A549 treated with CORT108297 at 1 μM for 4 hours (cell line): ENCODE measurements at places on chromosomes 11 and 22. TPM values are rescaled to one million over a fixed set of nuclear protein-coding genes. Genes with fewer than 3 reads are reported as not detected.

Gene MAPK8IP2
- 2.7 to 4.3 TPM (median 4.0 TPM) in 5 replicates for total RNA-seq

Gene KRTAP5-7
- not detected in 5 replicates for total RNA-seq

Gene EHBP1L1
- 29.8 to 47.7 TPM (median 43.6 TPM) in 5 replicates for total RNA-seq

Gene P2RY2
- total RNA-seq: 8.5 to 12.8 TPM (median 11.4 TPM) in 5 replicates

Gene GPR83
- total RNA-seq: 0.03 to 0.08 TPM (median 0.05 TPM) in 5 replicates

Gene FOLR2
- total RNA-seq: not detected in 5 replicates

Gene RAC2
- 0.11 to 0.27 TPM (median 0.22 TPM) in 5 replicates for total RNA-seq

Gene PVALB
- total RNA-seq: not detected in 5 replicates

Gene ZNRF3
- 4.6 to 7.5 TPM (median 6.5 TPM) in 5 replicates for total RNA-seq

Gene OR52N4
- not detected in 5 replicates for total RNA-seq

Gene CSTF3
- total RNA-seq: 24.9 to 30.1 TPM (median 26.1 TPM) in 5 replicates

Gene DDTL
- 1.5 to 2.1 TPM (median 1.9 TPM) in 5 replicates for total RNA-seq

Gene PNPLA3
- total RNA-seq: 0.68 to 1.2 TPM (median 0.95 TPM) in 5 replicates

Gene PHLDA2
- 97.7 to 149 TPM (median 122 TPM) in 5 replicates for total RNA-seq

Gene SULT4A1
- not detected in 5 replicates for total RNA-seq

Gene C11orf86
- 38.8 to 74.1 TPM (median 60.3 TPM) in 5 replicates for total RNA-seq

Gene HTR3B
- total RNA-seq: not detected in 5 replicates

Gene TMPRSS4
- not detected in 5 replicates for total RNA-seq

Gene RAG2
- total RNA-seq: not detected in 5 replicates

Gene TPBGL
- total RNA-seq: 0.08 to 0.30 TPM (median 0.23 TPM) in 5 replicates

Gene TLCD5
- total RNA-seq: 5.1 to 8.7 TPM (median 7.2 TPM) in 5 replicates

Gene OR6A2
- not detected in 5 replicates for total RNA-seq

Gene TCN1
- total RNA-seq: 0.16 to 0.30 TPM (median 0.21 TPM) in 5 replicates

Gene HORMAD2
- not detected in 5 replicates for total RNA-seq

Gene TSPAN32
- not detected in 5 replicates for total RNA-seq

Gene PGA4
- total RNA-seq: 0.06 TPM in 1 of 5 replicates, not detected in the others

Gene DCHS1
- total RNA-seq: 0.06 to 0.13 TPM (median 0.11 TPM) in 5 replicates

Gene ASPHD2
- 0.71 to 1.5 TPM (median 1.4 TPM) in 5 replicates for total RNA-seq

Gene THOC5
- 26.8 to 31.9 TPM (median 29.1 TPM) in 5 replicates for total RNA-seq

Gene USP2
- 0.33 to 0.53 TPM (median 0.42 TPM) in 5 replicates for total RNA-seq

Gene SLC22A12
- total RNA-seq: not detected in 5 replicates

Gene CDON
- 2.0 to 3.2 TPM (median 2.3 TPM) in 5 replicates for total RNA-seq

Gene GAS2
- total RNA-seq: 0.68 to 1.4 TPM (median 0.92 TPM) in 5 replicates

Gene EHF
- total RNA-seq: 0.58 to 0.81 TPM (median 0.69 TPM) in 5 replicates

Gene ZNF408
- total RNA-seq: 17.1 to 21.2 TPM (median 18.0 TPM) in 5 replicates

Gene SCN2B
- total RNA-seq: not detected in 5 replicates

Gene GNG3
- total RNA-seq: not detected in 5 replicates
